Astrocyte of the cerebellum (primary cell): ENCODE measurements at places on chromosomes 2 and 18.

- no peak for DNase-seq
Observed at GRCh38 chr2:45130736-45131135, 121.5 kb upstream of the SIX2 start.

DNA sequence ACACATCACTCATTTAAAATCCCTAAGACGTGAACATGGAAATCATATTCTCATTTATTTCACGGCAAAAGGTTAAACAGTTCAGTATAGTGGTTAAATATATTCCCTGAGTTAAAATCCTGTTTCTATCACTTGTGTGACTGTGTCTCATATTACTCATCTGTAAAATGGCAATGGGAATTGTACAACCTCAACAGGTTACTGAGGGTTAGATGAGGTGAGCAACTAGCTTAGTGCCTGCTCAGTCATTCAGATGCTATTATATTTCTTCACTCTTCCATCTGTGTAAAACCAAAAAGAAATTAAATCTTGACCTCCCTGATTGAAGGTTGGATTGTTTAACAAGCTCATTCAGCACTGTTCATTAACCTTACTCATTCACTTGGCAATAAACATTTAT lies 212.4 kb upstream of the STK17B start:
- no peak for DNase-seq

DNA sequence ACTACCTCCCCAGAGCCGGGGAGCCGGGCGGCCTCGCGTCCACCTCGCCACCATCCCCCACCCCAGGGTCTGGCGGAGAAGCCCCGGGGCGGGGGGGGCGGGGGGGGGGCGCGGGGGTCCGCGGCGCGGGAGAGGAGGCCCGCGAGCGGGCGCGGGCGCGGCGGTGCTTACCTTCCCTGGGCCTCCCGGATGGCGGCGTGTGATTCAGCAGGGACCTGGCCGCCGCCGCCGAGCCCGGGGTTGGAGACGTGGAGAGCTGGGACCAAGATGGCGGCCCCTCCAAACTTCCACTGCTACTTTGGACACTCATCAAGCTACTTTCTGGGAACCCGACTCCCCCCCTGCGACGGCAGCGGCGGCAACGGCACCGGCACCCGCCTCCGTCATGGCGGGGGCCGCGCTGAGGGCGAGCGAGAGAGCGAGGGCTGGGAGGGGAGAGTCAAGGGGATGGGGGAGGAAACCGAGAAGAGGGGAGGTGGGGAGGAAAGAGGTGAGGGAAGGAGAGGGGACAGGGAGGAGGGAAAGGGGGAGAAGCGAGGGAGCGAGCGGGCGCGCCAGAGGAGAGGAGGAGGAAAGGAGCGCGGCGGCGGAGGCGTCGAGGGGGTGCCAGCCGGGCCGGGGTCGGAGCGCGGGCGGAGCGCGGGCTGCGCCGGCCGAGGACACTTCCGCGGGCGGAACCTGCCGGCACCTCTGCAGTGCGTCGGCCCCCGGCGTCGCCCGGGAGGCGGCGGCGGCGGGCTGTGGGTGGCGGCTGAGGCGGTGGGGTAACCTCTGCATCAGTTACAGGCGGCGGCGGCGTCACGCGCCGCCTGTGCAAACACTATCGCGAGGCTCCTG lies at the start of gene TLK1:
Gene TLK1 (minus strand): TSS at position 775 of the 837 bp plus-strand sequence. CDS start 465 bp downstream, at position 310.
- DNase-seq: peak; percentile 15

- no peak for DNase-seq
Observed at GRCh38 chr2:109371481-109372170, 242.1 kb downstream of the SEPTIN10 start.

DNA sequence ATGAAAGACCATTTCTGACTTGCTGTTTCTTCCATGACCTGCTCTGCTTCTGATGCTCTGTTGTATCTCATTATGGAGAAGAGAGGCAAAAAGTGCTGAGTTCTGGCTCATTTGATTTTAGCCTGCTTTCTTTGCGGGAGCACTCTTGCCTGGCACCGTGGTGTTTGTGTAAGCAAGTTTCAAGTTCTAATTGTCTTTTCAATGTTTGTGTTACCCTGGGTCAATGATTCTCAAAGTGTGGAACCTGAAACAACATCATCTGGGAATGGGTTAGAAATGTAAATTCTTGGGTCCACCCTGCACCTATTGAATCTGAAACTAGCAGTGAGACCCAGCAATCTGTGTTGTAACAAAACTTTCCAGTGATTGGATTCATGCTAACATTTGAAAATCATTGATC lies 85.5 kb upstream of the STON1 start:
- no peak for DNase-seq

- no peak for DNase-seq
Observed at GRCh38 chr2:92074549-92074898, 2796.7 kb upstream of the TEKT4 start.

GRCh38 chr2:12702168-12703121 lies 14.3 kb upstream of the TRIB2 start:
- peak; percentile 83 for DNase-seq

- no peak for DNase-seq
Observed at GRCh38 chr18:38886235-38886634, 1320.6 kb upstream of the CELF4 start.

- no peak for DNase-seq
Observed at GRCh38 chr2:175840256-175840655, 161.8 kb downstream of the LNPK start.

GRCh38 chr2:218028562-218029348 lies 26.0 kb upstream of the TNS1 start:
- DNase-seq: no peak

DNA sequence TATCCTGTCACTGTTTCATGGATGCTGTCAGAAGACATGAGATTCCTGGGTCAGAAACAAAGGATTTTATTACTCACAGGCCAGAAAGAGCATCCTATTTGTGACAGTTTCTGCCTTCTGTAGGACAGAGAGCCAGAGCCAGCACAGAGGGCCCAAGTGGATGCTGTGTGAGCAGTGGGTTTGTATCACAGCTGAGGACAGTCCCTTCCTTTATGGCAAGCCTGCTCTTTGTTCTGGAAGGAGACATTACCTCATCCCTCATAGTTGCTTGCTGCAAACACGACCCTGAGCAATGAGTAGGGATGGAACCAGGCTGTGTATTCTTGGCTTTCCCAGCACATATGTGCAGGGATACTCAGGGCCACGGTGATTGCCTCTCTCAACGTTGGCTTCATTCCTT lies 41.6 kb downstream of the ARHGEF4 start:
- DNase-seq: no peak

- no peak for DNase-seq
Observed at GRCh38 chr2:88626171-88627054, 851 bp downstream of the EIF2AK3 start.

DNA sequence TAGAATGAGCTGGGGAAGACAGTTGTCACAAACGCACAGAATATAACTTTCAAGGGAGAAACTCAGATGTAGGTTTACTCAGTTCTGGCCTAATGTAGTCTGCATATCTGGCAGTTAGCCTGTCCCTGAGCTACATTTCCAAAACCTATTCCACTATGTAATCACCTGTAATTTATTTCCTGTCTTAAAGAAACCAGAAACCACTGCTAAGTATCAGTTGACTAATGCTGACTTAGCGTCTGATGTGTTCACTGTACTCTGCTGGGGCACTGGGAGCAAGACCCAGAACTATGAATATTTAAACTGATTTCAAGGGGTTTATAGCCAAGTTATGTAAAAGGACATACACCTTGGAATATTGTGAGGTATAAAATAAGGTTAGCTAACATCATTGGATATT lies 1995.2 kb upstream of the PIK3C3 start:
- no peak for DNase-seq

DNA sequence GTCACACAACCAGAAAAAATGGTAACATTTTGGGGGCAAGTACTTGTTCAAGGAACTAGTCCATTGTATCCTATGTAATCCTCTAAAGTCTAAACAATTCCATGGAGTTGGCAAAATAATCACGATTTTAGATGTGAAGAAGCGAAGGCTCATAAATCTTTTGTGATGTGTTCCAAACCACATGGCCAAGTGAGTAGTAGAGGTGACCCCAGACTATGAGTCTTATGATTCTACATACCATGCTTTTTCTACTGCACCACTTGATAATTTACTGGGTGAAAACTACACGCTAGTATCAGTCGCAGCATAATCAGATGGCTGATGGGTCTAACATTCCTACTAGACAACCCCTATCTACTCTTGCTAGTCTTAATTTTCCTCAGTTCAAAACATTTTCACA lies 371.4 kb downstream of the OSR1 start:
- DNase-seq: no peak

DNA sequence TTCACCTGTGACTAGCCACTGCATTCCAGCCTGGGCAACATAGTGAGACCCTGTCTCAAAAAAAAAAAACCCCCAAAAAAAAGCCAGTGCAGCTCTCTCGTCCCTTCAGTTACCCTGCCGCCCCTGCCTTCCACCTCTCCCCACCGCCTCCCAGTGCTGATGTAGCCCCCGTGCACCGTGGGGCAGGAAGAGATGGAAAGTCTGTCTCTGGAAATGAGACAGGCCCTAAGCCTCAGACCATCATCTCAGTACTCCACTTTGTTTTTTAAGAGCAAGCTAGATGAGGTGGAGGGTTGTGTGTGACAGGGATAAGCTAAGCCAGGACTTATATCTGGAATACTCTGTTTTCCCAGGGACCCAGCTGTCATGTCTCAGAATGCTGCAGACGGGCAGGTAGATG lies 32.0 kb downstream of the MERTK start:
- DNase-seq: no peak

GRCh38 chr2:238027591-238028415 lies 33.0 kb upstream of the SCLY start:
- no peak for DNase-seq

DNA sequence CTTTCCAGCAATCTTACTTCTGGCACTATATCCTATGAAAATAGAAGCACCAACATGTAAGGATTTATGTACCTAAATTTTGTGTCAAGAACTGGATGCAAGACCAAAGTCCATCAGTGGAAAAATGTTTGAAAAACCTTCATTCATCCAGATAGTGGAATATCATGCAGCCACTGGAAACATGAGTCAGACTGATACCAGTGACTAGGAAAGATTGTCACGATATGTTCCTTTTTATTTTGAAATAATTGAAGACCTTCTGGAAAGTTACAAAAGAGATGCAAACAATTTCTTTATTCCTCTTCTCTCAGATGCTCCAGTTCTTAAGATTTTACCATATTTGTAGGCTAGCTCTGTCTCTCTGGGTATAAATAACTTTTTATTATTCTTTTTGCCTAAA lies 40.5 kb upstream of the IL1R2 start:
- DNase-seq: no peak

GRCh38 chr2:26903676-26904075 lies 55.7 kb downstream of the DPYSL5 start:
- no peak for DNase-seq

DNA sequence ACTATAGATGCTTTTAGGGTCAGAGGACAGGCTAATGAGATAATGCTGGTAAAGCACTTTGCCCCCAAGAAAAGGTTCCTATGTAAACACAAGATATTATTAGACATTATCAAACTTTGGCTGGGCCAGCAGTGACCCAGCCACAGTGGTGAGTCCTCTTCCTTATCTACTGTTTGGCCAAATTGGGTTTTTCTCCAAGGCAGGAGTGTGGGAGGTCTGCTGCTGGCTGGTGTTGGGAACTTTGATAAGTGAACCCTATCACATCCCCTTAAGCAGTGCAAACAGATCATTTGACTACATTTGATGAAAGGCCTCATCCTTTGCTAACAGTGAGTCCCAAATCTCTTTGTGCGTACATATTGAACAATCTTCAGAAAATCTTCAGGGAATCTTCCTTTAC lies 16.2 kb downstream of the FZD7 start:
- no peak for DNase-seq

GRCh38 chr2:196066291-196067087 lies 2.1 kb downstream of the DNAH7 start:
- DNase-seq: peak; percentile 23

DNA sequence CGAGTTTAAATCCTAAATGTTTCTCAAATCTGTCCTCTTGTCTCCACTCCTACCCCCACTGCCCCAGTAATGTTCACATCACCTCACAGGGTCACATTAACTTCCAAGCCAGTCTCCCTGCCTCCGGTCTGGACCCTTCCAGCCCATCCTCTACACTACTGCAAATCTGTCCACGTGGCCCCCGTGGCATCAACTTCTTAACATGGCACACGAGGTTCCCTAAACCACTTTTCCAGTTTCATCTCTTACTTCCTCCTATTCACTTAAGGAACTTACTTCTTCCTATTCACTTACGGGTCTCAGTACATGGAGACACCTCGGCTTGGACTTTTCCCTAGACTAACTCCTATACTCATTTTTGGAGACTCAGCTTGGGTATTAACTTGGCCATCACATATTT lies 27.0 kb downstream of the MRPL33 start:
- DNase-seq: no peak

DNA sequence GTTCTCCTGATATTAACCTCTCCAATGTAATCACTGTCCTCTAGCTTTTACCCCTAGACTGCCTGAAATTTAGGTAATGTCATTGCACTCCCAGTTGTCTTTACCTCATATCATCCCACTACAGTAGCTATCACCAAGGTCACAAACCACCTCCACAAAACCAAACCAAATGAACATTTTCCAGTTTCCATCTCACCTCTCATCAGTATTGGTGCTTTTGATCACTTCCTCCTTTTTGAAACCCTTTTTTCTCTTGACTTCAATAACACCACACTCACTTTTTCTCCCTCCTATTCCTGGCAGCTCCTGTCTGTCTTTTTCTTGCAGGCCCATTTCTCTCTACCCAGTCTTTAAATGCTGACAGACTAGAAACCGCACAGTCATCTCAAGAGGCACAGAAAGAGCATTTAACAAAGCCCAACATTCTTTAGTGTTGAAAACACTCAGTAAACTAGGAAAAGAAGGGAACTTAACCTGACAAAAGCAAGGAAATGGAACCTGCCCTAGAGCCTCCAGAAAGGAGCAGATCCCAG lies 95.9 kb upstream of the SIX2 start:
- DNase-seq: no peak

DNA sequence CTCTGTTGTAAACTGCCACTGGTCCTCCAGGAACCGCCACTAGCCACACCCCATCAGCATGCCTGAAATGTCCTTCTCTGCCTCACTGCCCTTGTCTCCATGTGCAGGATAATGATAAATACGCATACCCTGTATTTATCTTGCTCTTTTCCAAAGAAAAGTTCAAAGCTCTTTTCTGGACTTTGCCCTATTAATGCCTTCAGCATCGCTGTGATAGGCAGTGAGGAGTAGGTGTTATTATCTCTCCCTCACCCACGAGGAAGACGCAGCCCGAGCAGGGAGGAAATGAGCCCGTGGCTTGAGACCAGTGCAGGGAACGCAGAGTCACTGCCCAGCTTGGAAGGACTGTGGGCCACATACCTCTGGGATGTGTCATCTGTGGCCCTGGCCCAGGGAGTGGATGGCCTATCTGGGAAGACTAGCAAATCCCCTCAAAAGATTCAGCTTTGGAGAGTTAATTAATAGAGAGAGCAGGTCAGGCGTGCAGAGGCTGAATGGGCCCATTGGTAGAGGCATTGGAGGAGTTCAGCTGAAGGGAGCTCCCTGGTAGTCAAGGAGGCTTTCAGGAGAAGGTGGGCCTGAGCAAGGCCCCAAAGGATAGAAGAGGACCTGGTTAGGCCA lies 39.5 kb upstream of the MCFD2 start:
- peak; percentile 79 for DNase-seq
